Heart right ventricle (tissue), 16 donors: ENCODE measurements at places on chromosomes 2 and 18.

DNA sequence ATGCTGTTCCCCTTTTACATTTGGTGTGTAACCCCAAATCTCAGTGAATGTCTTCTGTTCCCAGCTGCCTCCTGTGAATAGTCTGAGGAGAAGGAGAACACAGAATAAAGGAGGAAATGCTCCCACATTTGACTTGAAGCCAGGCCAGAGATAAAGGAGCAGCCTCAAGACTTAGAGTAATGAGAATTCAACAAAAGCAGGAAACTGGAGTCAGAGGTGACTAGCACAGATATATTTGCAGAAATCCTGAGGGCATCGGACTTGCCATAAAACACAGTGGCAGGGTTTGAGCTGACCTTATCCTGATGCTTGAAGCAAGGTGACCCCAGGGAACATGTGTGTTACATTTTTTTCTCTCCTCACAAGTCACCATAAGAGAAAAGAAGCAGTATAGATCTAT is 291.4 kb upstream of the RND3 start:
- peaks cover 18% of the 10 kb centered on the region for H3K4me1 ChIP-seq
- DNase-seq: no peak
- no peaks in the 10 kb centered on the region for H3K27me3 ChIP-seq
- no peaks in the 10 kb centered on the region for H3K36me3 ChIP-seq
- no peak overlapping the region for H3K27ac ChIP-seq

DNA sequence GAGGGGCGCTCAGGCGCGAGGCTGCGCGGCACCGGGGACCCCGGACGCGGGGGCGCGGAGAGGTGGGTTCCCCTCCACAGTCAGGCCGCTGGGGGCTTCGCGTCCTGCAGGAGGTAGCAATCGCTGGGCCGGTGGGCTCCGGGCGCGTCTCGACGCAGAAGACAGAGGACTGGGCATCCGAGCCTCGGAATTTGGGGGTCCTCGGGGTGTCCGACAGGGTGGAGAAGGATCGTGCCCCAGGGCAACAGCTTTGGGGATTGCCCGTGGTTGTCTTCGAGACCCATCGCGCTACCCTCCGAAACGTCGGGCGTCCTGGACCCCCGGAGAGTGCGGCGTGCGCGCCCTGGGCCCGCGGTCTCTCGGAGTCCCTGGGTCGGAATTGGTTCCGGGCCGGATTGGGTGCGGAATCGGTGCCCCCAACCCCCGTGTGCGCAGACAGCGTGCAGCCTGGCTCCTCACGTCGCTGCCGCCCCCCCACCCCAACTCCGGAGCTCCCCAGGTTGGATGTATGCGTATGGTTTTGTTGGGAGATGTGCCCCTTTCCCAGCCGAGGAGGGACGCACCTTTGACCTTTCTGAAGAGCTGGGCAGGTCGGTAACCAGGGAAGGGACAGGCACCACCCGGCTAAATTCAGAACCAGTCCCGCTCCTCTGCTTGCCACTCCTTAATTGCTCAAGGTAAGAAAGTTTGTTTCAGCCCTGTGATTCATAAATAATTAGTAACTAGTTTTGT is 750 bp downstream of the NPAS2 start:
- peak overlapping the region; percentile 76 for H3K4me3 ChIP-seq
- H3K36me3 ChIP-seq: no peaks in the 10 kb centered on the region
- H3K4me1 ChIP-seq: peaks cover 25% of the 10 kb centered on the region
- peak overlapping the region; percentile 62 for H3K27ac ChIP-seq
- H3K27me3 ChIP-seq: no peaks in the 10 kb centered on the region

GRCh38 chr2:214543386-214543955 is 132.6 kb downstream of the VWC2L start:
- H3K4me3 ChIP-seq: no peak overlapping the region
- no peaks in the 10 kb centered on the region for H3K27me3 ChIP-seq
- no peak for DNase-seq
- H3K27ac ChIP-seq: no peak overlapping the region
- H3K4me1 ChIP-seq: no peaks in the 10 kb centered on the region
- no peaks in the 10 kb centered on the region for H3K36me3 ChIP-seq

GRCh38 chr2:73176205-73176880 is 26.0 kb upstream of the NOTO start:
- peak overlapping the region; percentile 83 for H3K27ac ChIP-seq
- peaks cover 24% of the 10 kb centered on the region for H3K27me3 ChIP-seq
- peak overlapping the region; percentile 41 for H3K4me3 ChIP-seq
- no peaks in the 10 kb centered on the region for H3K36me3 ChIP-seq

DNA sequence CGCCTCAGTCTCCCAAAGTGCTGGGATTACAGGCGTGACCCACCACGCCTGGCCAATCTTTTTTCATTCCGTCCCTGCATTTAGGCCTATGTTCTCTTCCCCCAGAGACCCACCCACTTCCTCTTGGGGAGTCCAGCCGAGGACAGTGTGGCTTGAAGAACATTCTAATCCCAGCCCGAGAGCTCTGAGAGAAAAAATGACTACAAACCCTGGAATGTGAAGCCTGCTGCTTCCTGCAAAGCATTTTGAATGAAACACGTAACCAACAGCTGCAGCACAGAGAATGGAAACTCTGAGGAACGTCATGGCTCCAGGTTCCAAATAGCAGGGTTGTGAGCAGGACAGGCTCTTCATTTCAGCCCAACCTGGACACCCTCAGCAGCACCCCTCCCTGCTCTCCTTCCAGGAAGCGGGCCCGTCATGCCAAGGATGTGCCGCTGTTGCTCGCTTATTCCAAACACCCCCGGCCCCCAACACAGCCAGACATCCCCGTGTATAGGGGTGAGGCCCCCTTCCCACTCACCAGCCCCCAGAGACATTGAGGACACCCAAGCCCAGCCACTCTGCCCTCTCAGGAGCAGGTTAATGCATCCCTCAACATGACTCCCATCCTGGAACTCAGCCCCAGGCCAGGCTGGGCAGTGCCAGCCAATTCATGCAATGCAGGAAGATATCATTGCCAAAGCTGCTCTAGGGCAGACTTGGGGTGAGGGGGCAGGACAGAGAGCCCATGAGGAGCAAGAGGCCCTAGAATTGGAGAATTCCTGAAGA is 139.8 kb downstream of the ZFP36L2 start:
- DNase-seq: peak; percentile 88
- peak overlapping the region; percentile 93 for H3K27ac ChIP-seq
- H3K36me3 ChIP-seq: no peaks in the 10 kb centered on the region
- peaks cover 57% of the 10 kb centered on the region for H3K4me1 ChIP-seq
